DMS 273 treated with DMSO at 0.1 percent for 48 hours (cell line): ENCODE measurements at places on chromosomes 1 and 21.
A peak's percentile ranks its signal among the peaks of the same experiment; 100 is the strongest.

- no peak for DNase-seq
Measured at GRCh38 chr1:221775206-221775605, 33.3 kb upstream of the DUSP10 start.

DNA sequence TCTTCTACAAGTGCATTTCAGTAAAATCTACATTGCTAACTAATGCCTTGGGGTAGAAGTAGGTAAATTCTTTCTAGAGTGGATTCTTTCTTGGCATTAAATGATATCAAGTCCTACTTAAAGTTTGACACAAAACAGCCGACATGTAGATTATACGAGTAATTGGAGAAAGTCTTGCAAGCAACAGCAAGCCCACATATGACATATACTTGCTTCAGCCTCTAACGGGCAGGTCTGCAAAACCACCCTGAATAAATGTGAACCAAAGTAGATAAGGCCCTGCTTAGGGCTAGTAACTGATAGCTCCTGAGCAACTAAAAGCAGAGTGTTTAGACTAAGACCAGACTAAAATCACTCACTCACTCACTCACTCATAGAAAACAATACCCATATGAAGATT is 203.2 kb downstream of the LTN1 start:
- DNase-seq: no peak

- peak; percentile 35 for DNase-seq
Measured at GRCh38 chr1:1630191-1630964, 1.6 kb upstream of the MMP23B start.

DNA sequence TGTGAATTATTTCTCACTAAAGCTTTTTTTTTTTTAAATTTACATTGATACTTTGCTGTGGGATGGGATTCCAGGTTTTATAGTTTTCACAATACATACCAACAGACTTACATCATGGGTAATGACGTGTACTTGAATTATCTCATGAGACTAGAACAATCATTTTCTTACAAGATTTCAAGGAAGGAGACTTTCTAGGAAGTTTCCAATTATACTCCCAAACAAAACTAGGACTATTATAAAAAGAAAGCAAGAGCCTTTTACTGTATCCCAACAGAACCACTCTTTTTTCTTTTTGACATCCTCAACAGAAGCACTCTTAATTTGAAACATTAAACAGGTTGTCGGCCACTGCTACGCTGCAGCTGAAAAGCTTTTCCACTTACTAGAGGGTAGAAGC is 48.7 kb downstream of the TESK2 start:
- no peak for DNase-seq

DNA sequence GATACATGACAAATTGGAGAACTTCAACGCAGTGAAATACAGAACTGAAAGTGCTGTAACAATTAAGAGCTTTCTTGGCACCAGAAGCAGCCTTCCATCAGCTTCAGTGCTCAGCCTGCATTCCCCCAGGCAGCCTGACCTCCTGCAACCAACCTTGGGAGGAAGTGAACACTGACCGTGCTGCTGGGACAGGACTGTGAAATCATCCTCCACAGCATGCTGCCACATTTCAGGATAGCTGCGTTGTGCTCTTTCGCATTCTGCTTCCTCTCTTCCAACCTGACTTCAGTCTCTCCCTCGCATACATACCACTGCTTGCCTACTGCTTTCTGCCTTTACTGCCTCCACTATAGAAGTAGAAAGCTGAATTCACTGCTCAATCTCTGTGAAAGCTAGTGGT is 388.6 kb downstream of the RWDD3 start:
- no peak for DNase-seq

GRCh38 chr1:186079084-186079684 is 295.9 kb downstream of the TPR start:
- no peak for DNase-seq

DNA sequence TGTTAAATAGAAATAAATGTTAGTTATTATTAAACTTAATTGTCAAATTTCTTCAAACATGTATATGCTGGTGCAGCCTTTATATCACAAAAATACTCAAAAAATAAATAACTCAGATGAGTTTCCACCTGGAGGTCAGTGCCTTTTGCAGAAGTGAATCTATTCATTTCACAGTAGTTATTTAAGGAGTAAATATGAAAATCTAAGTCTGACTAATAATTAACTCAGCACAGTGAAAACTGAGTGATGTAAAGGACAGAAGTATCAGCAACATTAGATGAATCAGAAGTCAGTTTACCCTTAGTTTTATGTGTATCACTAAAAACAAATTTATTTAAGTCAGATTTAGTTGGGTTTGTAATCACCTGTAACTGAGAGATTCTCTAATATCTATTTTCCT is 2135.4 kb downstream of the MRPL39 start:
- no peak for DNase-seq

DNA sequence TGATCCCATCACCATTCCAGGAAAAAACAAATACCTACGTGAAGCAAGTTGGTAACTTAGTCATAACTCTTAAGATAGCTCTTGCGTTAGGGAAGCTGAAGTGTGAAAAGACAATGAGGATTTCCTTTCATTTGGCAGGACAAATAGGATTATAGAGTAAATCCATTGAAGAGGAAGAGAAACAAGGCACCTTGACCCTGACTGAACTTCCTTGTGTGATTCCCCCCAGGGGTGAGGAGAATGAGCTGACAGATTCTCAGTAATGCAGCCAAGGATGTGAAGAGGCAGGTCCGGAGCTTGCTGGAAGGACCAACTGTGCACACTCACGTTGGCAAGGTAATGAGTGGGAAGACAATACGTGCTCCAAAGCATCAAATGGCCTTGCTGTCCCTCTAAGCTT is 55.0 kb upstream of the HMCN1 start:
- no peak for DNase-seq

DNA sequence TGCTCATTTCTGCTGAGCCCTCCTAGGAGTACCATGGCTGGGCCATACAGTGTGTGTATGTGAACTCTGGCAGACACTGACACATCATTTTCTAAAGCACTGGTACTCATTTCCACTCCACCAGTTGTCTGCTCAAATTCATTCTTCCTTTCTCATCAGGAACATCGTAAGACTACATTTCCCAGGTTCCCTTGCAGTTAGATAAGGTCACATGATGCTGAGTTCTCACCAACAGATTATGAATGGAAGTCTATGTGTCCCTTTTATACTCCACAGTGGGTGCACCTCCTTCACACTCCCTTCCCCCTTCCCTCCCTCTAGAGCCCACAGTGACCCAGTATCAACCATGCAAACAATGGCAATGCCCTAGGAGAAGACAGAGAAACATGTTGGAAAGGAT is 38.3 kb upstream of the PAX7 start:
- DNase-seq: no peak

DNA sequence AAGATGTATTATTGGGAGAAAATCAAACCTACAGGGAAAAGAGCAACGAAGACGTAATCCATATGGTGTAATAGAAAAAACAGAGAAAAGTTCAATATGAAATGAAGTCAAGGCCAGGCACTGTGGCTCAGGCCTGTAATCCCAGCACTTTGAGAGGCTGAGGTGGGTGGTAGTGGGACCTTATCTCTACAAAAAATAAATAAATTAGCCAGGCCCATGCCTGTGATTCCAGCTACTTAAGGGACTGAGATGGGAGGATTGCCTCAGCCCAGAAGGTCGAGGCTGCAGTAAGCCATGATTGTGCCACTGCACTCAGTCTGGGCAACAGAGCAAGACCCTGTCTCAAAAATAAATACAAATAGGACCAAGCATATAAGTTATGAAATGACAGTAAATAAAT is 11.4 kb downstream of the DESI2 start:
- no peak for DNase-seq

- no peak for DNase-seq
Measured at GRCh38 chr1:216919060-216919970, 196.1 kb upstream of the ESRRG start.

- DNase-seq: no peak
Measured at GRCh38 chr1:236472850-236473788, 50.7 kb upstream of the LGALS8 start.

DNA sequence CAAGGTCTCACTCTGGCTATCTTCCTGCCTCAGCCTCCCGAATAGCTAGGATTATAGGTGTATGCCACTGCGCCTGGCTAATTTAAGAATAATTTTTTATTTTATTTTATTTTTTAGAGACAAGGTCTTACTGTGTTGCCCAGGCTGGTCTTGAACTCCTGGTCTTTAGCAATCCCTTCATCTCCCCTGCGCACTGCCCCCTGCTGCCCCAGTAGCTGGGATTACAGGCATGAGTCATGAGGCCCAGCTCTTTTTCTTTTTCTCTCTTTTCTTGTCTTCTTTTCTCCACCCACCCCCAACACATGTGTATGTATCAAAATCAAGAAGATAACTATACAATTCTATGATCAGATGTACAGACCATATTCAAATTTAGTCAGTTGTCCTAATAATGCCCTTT is 87.2 kb downstream of the PEX14 start:
- DNase-seq: no peak

DNA sequence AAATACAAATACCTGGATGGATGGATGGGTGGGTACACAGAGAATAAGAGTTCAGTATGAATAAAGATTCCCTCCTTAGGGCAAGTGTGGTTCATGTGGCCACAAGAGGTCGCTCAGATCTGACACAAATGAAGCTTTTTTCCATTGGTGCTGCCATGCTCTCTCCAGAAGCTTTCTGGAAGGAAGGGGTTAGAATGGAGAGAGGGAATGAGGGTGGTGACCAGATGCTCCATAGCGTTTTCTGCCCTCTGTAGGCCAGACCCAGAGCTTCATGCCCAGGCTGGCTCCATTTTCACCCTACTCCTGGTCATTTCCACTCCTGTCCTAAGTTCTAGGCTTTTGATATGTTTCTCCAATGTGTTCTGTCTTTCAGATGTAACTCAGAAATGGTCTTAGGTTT is 3.3 kb upstream of the FCRL6 start:
- peak; percentile 86 for DNase-seq

GRCh38 chr1:160101717-160102522 is 3.5 kb upstream of the IGSF8 start:
- DNase-seq: no peak

GRCh38 chr1:39412892-39413291 is 78.5 kb upstream of the BMP8A start:
- DNase-seq: no peak

- peak; percentile 18 for DNase-seq
Measured at GRCh38 chr1:94265011-94265422, 27.6 kb upstream of the ARHGAP29 start.

DNA sequence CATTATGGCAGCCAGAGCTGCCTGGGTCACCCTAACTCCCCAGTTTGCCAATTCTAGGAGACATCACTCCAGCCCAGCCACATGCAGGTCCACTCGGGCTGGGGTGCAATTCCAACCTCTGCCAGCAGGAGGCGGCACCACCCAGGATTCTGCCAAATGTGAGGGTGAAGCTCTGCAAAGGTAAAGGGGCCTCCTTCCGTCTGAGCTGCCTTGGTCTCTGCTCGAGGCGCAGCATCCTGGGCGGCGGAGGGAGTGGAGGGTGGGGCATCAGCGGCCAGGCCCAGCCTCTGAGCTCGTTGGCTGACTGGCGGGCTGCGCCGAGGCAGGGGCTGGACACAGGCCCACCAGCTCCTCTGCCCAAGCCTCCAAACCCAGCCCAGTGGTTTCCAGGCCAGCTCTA is 63.8 kb downstream of the ARHGEF16 start:
- DNase-seq: no peak

- no peak for DNase-seq
Measured at GRCh38 chr1:159889202-159889601, 10.8 kb downstream of the CFAP45 start.

- DNase-seq: no peak
Measured at GRCh38 chr1:193265716-193266115, 79.3 kb upstream of the B3GALT2 start.

- no peak for DNase-seq
Measured at GRCh38 chr21:29418813-29419212, 120.1 kb downstream of the BACH1 start.

DNA sequence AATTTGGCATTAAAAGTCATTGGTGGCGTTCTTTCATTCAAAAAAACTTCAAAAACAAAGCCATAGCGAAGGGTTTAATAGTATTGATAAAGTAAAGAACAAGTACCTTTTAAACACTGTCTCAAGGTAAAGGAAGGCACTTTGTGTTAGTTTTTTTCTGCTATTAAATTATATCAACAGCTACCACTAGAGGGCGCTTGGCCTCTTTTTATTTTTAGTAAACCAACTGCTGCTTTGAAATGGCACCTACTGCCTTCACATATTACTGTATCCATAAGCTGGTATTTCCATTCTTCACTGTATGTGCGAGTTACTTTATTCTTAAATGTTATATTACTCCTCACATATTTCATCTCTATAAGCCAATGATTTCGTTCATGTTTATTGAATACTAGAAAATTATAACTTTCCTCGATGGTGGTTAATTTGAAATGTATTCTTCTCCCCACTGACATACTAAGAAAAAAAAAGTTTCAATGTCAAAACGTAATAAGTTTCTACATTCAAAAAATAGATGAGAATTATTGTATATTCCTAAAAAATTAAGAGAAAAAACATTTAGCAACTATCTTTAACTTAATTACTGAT is 125.7 kb upstream of the CXADR start:
- peak; percentile 41 for DNase-seq

- no peak for DNase-seq
Measured at GRCh38 chr1:26307363-26307781, 936 bp upstream of the UBXN11 start.

- DNase-seq: no peak
Measured at GRCh38 chr1:57348921-57349320, 74.9 kb downstream of the DAB1 start.

GRCh38 chr1:33393524-33393923 is 37.4 kb downstream of the PHC2 start:
- DNase-seq: no peak

DNA sequence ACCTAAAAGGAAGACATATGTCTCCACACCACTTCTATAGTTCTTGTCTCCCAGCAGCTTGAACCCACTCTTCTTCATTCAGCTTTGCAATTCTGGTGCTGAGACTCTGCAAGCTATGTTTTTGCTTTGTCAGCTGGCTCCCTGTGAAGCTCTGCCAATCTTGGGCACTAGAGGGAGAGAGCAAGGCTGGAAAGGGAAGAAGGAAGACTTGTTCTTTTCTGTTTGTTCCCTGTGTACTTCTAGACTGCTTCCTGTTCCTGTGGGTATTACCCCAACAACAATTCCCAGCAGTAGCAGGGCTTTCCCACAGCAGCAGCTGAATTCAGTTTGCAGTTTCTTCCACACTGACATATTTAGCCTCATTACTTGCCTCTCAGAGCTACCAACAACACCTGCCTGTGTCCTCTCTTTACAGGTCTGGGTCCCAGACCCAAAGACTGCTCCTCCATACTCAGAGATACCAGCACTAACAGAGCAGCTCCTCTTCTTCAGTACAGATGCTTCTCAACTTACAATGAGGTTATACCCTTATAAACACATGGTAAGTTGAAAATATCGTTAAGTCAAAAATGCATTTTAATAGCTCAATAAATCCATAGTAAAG is 275.2 kb upstream of the NEGR1 start:
- no peak for DNase-seq

GRCh38 chr1:13960375-13960987 is 260.5 kb downstream of the PRDM2 start:
- peak; percentile 19 for DNase-seq

DNA sequence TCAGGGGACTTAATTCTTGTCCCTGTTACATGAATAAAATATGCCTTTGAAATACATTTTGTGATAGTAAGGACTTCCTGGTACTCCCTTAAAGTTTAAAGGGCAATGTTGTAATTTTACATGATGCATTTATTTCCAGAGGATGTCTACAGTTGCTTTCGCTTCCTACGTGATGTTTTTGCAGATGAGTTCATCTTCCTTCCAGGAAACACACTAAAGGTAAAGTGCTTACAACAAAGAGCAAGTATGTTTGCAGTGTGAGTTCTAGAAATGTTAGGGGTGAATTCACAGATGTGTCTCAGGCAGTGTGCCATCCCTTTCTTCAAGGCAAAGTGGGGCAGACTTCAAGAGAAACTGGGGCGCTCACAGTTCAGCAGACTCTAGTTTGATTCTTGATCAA is 31.2 kb downstream of the GNPAT start:
- DNase-seq: no peak

GRCh38 chr1:107877745-107878144 is 87.2 kb downstream of the VAV3 start:
- DNase-seq: no peak
